Hippocampal formation (tissue), 2 donors: ENCODE measurements at places on chromosomes 13 and 19.

- DNase-seq = peak; percentile 74
Measured at GRCh38 chr13:43878892-43879754, at the start of gene CCDC122. Gene CCDC122 (minus strand): TSS chr13:43879740. CDS start chr13:43869376, 10,364 bp downstream.

- DNase-seq = no peak
Measured at GRCh38 chr13:93771782-93772181, 545.2 kb downstream of the GPC6 start.

- DNase-seq = no peak
Measured at GRCh38 chr13:101455863-101456262, 3.4 kb downstream of the ITGBL1 start.

- DNase-seq = no peak
Measured at GRCh38 chr19:7483720-7484201, 5.1 kb downstream of the PEX11G start.
